ENCODE measurements at places on chromosomes 13 and 19.
A peak's percentile ranks its signal among the peaks of the same experiment; 100 is the strongest.

DNA sequence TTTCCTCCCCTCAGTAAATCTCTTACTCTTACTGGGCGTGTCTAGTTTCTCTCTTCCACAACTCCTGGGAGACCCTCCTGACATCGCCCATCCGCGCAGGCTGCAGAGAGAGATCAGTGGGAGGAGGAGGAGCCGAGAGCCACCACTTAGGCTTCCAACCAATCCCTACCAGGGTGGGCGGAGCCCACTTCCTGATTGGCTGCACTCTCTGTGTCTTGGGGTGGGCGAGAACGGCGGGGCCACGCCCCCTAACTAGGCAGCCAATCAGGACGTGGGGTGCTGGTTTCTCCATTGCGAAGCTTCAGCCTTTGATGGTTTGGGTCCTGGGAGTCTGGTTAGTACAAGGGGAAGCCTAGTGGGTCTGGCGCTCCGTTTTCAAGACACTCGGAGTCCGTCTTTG lies at the start of gene PMIS2:
Gene PMIS2 (plus strand): TSS at position 326 of the 400 bp plus-strand sequence. CDS start 87 bp downstream, outside the sequence.
- no peaks in the 10 kb centered on the region for H3K27me3 ChIP-seq
- H3K36me3 ChIP-seq, result no peaks in the 10 kb centered on the region
- H3K4me1 ChIP-seq, result no peaks in the 10 kb centered on the region
- H3K27ac ChIP-seq, result no peak within 1 kb of the TSS

DNA sequence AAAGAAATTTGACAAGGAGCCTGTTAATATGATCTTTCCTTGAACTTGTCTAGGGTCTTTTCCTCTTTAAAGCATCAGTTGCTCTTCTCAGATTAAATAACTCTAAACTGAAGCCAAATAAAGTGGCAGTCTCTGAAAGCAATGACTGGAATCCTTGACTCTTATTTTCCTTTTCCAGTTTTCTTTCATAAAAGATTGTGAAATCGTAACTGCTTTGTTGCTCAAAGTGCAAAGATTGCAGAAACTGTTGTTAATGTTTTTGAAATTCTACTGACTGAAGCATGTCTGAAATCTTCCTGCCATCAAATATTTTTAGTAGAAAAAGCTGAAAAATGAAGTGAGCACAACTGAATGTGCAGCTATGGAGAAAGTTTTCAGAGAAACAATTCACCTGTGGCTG lies 1.9 kb downstream of the NHLRC3 start:
- H3K27me3 ChIP-seq, result no peaks in the 10 kb centered on the region
- H3K4me1 ChIP-seq, result peaks cover 41% of the 10 kb centered on the region
- H3K27ac ChIP-seq, result no peak overlapping the region
- H3K36me3 ChIP-seq, result no peaks in the 10 kb centered on the region

- H3K4me1 ChIP-seq, result no peaks in the 10 kb centered on the region
- DNase-seq, result no peak
- H3K4me3 ChIP-seq, result no peak overlapping the region
- H3K36me3 ChIP-seq, result no peaks in the 10 kb centered on the region
- no peaks in the 10 kb centered on the region for H3K27me3 ChIP-seq
Measured at GRCh38 chr13:23707674-23708073, 137.5 kb downstream of the TNFRSF19 start.

GRCh38 chr19:44755219-44755618 lies 6.7 kb downstream of the BCL3 start:
- H3K36me3 ChIP-seq, result peaks cover 32% of the 10 kb centered on the region
- H3K27me3 ChIP-seq, result no peaks in the 10 kb centered on the region
- peak overlapping the region; percentile 95 for H3K27ac ChIP-seq

DNA sequence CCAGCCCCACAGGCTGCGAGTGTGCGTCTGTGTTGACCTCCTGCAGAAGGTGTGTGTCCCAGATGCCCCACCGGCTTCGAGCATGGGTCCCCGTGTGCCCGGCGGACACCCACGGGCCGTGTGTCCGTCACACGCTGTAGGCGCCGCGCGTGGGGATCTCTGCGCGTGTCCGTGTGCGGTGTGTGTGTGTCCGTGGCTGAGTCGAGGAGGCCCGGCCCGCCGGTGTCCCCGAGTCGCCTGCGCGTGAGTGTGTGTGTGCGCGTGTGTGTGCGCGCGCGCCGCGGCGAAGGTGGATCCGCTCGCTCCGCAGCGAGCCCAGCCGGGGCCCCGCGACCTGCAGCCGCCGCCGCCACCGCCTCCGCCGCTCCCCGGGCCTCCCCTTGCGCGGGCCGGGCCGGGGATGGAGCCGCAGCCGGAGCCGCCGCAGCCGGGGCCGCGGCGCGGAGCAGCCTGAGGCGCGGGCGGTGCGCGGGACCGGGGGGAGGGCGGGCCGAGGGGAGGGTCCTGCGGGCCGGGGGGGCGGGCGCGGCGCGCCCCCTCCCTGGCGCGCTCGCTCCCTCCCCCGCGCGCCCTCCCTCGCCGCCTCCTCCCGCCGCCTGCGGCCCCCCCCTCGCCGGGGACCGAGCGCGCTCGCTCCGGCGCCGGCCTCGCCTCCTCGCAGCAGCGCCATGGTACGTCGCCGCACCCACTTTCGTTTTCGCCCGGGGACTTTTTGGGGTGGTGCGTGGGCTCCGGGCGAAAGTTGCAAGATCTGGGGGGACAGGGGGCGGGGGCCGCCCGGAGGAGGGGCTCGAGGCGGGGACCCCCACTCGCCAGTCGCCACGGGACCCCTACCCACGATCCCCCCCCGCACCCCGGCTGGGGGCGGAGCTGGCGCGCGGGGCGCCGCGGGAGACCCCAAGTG lies 7.1 kb upstream of the NFIC start:
- peak overlapping the region; percentile 34 for H3K4me3 ChIP-seq
- peaks cover 23% of the 10 kb centered on the region for H3K4me1 ChIP-seq
- H3K27ac ChIP-seq, result peak overlapping the region; percentile 64
- DNase-seq, result peak; percentile 80
- no peaks in the 10 kb centered on the region for H3K27me3 ChIP-seq

- H3K4me3 ChIP-seq, result no peak overlapping the region
- no peaks in the 10 kb centered on the region for H3K27me3 ChIP-seq
- DNase-seq, result no peak
- H3K27ac ChIP-seq, result no peak overlapping the region
- H3K4me1 ChIP-seq, result peaks cover 30% of the 10 kb centered on the region
- H3K36me3 ChIP-seq, result no peaks in the 10 kb centered on the region
Measured at GRCh38 chr13:48192411-48192935, 40.5 kb upstream of the ITM2B start.

- no peaks in the 10 kb centered on the region for H3K36me3 ChIP-seq
- H3K27ac ChIP-seq, result peak overlapping the region; percentile 10
- peaks cover 7% of the 10 kb centered on the region for H3K27me3 ChIP-seq
- peak; percentile 55 for DNase-seq
- peaks cover 38% of the 10 kb centered on the region for H3K4me1 ChIP-seq
Measured at GRCh38 chr13:21670006-21670882, 629 bp upstream of the FGF9 start.

- H3K27me3 ChIP-seq, result no peaks in the 10 kb centered on the region
- H3K27ac ChIP-seq, result no peak overlapping the region
- no peak for DNase-seq
- no peaks in the 10 kb centered on the region for H3K36me3 ChIP-seq
- H3K4me3 ChIP-seq, result no peak overlapping the region
- H3K4me1 ChIP-seq, result no peaks in the 10 kb centered on the region
Measured at GRCh38 chr19:56917529-56917928, 77.0 kb upstream of the PEG3 start.

DNA sequence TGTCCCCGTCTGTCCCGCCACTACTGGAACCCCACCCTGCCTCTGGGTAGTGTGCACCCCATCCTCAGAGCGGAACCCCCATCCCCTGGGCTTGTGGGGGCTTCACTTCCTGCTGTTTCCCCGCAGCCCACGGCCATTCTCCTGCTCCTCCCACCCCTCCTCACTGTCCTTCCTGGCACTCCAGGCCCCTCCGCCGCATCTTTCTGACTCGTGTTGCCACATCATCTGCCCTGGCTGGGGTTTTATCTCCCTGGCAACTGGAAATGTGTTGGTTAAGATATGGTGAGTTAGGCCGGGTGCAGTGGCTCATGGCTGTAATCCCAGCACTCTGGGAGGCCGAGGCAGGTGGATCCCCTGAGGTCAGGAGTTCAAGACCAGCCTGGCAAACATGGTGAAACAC lies 37.3 kb downstream of the KDM4B start:
- no peak overlapping the region for H3K27ac ChIP-seq
- H3K4me3 ChIP-seq, result no peak overlapping the region
- no peaks in the 10 kb centered on the region for H3K4me1 ChIP-seq
- no peak for DNase-seq
- H3K36me3 ChIP-seq, result no peaks in the 10 kb centered on the region

GRCh38 chr13:44072536-44072935 lies 192.8 kb downstream of the LACC1 start:
- no peaks in the 10 kb centered on the region for H3K27me3 ChIP-seq
- H3K4me3 ChIP-seq, result no peak overlapping the region
- DNase-seq, result no peak

- no peaks in the 10 kb centered on the region for H3K4me1 ChIP-seq
- no peaks in the 10 kb centered on the region for H3K36me3 ChIP-seq
- no peak overlapping the region for H3K27ac ChIP-seq
- no peak for DNase-seq
Measured at GRCh38 chr13:85724546-85725432, 74.4 kb downstream of the SLITRK6 start.

GRCh38 chr19:16134510-16134909 lies 9.0 kb upstream of the HSH2D start:
- H3K27ac ChIP-seq, result no peak overlapping the region
- DNase-seq, result no peak
- H3K4me1 ChIP-seq, result peaks cover under 1% of the 10 kb centered on the region
- H3K36me3 ChIP-seq, result peaks cover 42% of the 10 kb centered on the region
- H3K27me3 ChIP-seq, result no peaks in the 10 kb centered on the region

DNA sequence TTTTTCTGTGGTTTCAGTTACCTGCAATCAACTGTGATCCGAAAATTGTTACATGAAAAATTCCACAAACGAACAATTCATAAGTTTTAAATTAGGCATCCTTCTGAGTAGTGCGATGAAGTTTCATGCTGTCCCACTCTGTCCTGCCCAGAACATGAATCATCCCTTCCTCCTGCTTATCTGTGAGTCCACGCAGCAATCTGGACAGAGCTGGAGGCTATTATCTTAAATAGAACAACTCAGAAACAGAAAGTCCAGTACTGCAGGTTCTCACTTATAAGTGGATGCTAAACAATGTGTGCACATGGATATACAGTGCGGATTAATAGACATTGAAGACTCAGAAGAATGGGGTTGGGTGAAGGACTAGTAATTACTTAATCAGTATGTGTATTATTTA lies 583.7 kb upstream of the SPRY2 start:
- H3K36me3 ChIP-seq, result no peaks in the 10 kb centered on the region
- H3K27ac ChIP-seq, result no peak overlapping the region
- no peak overlapping the region for H3K4me3 ChIP-seq
- no peaks in the 10 kb centered on the region for H3K27me3 ChIP-seq
- no peak for DNase-seq

- DNase-seq, result no peak
- H3K27me3 ChIP-seq, result no peaks in the 10 kb centered on the region
- no peaks in the 10 kb centered on the region for H3K36me3 ChIP-seq
- peaks cover 38% of the 10 kb centered on the region for H3K4me1 ChIP-seq
- H3K27ac ChIP-seq, result no peak overlapping the region
- no peak overlapping the region for H3K4me3 ChIP-seq
Measured at GRCh38 chr19:8611877-8612806, 1.6 kb upstream of the ADAMTS10 start.

GRCh38 chr19:45739498-45740439 lies 6.5 kb downstream of the MEIOSIN start:
- no peaks in the 10 kb centered on the region for H3K4me1 ChIP-seq
- H3K4me3 ChIP-seq, result no peak overlapping the region
- H3K36me3 ChIP-seq, result no peaks in the 10 kb centered on the region

DNA sequence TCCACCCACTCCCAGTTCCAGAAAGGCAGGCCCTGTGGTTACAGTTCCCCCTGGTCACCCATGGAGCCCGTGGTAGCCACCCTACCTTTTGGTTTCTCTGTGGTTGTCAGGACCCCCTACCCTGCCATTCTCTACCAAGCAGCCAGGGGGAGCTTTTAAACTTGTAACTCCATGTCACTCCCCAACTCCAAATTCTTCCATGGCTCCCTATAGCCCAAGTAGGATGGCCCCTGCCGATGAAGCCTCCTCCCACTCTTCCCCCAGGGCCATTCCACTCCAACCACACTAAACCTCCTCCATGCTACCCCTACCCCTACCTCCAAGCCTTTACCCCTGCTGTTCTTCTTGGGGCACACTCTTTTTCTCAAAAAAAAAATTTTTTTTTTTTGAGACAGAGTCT lies 2.2 kb downstream of the S1PR2 start:
- no peaks in the 10 kb centered on the region for H3K36me3 ChIP-seq
- peak; percentile 56 for DNase-seq
- no peak overlapping the region for H3K4me3 ChIP-seq
- H3K4me1 ChIP-seq, result peaks cover 20% of the 10 kb centered on the region
- H3K27me3 ChIP-seq, result no peaks in the 10 kb centered on the region

- DNase-seq, result no peak
- no peaks in the 10 kb centered on the region for H3K27me3 ChIP-seq
- no peaks in the 10 kb centered on the region for H3K4me1 ChIP-seq
- no peaks in the 10 kb centered on the region for H3K36me3 ChIP-seq
- no peak overlapping the region for H3K27ac ChIP-seq
- H3K4me3 ChIP-seq, result no peak overlapping the region
Measured at GRCh38 chr19:28397306-28397705, 815.6 kb downstream of the UQCRFS1 start.

GRCh38 chr19:31232180-31232579 lies 117.1 kb downstream of the TSHZ3 start:
- H3K4me1 ChIP-seq, result no peaks in the 10 kb centered on the region
- H3K27ac ChIP-seq, result no peak overlapping the region
- no peaks in the 10 kb centered on the region for H3K27me3 ChIP-seq

DNA sequence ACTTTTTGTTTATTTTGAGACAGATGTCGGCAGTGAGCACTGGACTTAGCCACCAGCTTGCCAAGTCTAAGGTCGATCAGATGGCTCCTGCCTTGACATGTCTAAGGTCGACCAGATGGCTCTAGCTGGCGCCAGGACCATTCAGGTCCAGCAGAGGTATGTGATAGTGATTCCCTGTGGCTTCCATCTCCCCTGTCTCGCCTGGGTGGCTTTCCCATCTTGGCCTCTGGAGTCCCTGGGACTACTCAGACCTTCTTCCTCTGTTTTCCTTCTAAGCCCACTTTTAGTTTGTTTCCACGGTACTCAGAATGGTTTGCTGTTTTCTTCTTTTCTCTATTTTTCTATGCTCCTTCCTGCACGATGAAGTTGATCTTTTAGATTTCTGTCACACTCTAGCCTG lies 1435.7 kb downstream of the UQCRFS1 start:
- no peaks in the 10 kb centered on the region for H3K27me3 ChIP-seq
- no peak overlapping the region for H3K4me3 ChIP-seq
- H3K4me1 ChIP-seq, result no peaks in the 10 kb centered on the region
- no peak overlapping the region for H3K27ac ChIP-seq
- DNase-seq, result no peak
- H3K36me3 ChIP-seq, result no peaks in the 10 kb centered on the region

Data from CD4-positive, alpha-beta memory T cell (primary cell).